Large intestine (tissue), 12 donors: ENCODE measurements at places on chromosomes 12 and 14.

DNA sequence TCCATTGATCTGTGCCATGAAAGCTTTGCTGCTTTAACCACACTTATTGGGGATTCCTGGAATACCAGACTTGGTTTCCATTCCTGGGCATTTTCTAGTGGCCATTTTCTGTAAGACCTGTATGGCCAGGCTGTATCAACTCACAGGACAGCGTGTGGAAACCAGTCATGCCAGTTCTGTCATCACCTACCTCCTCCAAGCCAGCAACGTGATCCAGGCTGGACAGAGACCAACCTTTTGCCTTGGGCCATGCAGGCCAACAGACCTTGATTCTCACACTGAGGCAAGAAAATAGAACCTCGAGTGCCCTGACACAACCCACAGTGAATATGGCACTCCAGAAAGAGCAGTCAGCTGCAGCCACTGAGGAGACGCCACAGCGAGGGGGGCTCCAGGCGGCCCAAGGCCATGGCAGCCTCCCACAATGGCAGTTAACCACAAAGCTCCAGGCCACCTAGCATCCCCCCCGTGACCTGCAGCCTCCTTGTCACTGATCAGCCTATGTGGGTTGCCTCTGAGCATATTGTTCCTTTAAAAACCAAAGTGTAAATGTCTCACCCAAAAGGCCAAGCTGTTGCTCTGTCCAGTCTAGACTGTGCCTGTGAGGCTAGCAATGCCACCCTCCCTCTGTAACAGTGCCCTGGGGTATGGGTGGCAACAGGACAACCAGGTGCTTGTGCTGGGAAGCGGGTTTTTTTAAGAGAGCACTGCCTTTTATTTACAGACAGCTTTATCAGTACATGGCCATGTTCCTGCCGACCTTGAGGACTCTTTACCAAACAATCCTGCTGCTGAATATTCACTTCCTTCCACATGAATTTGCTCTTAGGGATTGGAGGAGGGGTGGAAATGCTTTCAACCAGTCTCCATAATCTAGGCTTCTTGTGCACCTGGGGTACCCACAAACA is 168.7 kb upstream of the HIF1A start:
- DNase-seq = no peak

- DNase-seq = no peak
Observed at GRCh38 chr12:52185400-52185967, 6.3 kb downstream of the KRT80 start.

- peak; percentile 28 for DNase-seq
Observed at GRCh38 chr12:113048716-113049127, 7.8 kb upstream of the DTX1 start.

GRCh38 chr14:105136401-105137322 is 31.9 kb downstream of the JAG2 start:
- no peak for DNase-seq

- peak; percentile 1 for DNase-seq
Observed at GRCh38 chr12:78898416-78898815, 33.8 kb downstream of the SYT1 start.
